T-helper 1 cell (primary cell): ENCODE measurements at places on chromosomes 7 and 10.

DNA sequence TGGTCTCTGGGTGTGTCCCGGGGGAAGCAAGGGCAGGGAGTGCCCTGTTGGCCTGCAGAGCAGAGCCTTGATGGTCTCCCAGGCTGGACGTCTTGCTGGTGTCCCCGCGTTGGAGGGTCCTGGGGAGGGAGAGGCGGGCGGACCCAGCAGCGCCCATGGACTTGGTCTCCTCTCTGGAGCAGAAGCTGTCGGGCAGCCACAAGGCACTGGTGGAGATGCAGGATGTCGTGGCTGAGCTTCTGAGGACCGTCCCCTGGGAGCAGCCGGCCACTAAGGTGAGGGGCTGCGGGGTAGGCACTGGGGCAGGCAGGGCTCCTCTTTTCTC lies 20.9 kb downstream of the TTYH3 start:
- DNase-seq: no peak

DNA sequence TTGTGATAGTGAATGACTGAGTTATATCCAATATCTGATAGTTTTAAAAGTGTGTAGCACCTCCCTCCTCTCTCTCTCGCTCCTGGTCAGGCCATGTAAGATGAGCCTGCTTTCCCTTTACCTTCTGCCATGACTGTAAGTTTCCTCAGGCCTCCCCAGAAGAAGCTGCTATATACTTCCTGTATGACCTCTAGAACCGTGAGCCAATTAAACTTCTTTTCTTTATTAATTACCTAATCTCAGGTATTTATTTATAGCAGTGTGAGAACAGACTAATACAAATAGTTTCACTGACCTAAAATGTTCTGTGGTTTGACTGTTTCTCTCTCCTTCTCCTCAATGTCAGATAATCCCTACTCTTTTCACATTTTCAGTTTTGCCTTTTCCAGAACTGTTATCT lies 321.3 kb upstream of the MBL2 start:
- no peak for DNase-seq

DNA sequence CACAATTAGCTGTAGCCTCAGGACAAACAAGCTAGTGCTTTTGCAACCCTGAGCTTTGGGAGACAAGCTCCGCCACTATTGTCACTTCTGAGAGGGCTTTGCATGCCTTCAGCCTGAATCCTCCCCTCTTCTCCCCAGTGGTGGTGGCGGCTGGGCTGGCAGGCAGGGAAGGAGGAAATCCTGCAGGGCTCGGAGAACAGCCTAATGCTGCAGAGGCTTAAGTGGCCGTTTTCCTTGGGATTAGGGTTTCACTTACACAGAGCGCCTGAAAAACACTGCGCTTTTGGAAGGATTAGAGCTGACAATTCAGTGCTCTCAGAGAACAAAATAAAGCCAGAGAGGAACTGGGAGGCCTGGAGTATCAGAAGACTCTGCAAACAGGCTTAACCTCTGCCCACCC lies 71.3 kb downstream of the PAX2 start:
- no peak for DNase-seq

- DNase-seq: no peak
Observed at GRCh38 chr7:44819292-44819691, 22.8 kb downstream of the PPIA start.

GRCh38 chr10:14010101-14010558 lies 320.6 kb downstream of the FRMD4A start:
- DNase-seq: peak; percentile 36

DNA sequence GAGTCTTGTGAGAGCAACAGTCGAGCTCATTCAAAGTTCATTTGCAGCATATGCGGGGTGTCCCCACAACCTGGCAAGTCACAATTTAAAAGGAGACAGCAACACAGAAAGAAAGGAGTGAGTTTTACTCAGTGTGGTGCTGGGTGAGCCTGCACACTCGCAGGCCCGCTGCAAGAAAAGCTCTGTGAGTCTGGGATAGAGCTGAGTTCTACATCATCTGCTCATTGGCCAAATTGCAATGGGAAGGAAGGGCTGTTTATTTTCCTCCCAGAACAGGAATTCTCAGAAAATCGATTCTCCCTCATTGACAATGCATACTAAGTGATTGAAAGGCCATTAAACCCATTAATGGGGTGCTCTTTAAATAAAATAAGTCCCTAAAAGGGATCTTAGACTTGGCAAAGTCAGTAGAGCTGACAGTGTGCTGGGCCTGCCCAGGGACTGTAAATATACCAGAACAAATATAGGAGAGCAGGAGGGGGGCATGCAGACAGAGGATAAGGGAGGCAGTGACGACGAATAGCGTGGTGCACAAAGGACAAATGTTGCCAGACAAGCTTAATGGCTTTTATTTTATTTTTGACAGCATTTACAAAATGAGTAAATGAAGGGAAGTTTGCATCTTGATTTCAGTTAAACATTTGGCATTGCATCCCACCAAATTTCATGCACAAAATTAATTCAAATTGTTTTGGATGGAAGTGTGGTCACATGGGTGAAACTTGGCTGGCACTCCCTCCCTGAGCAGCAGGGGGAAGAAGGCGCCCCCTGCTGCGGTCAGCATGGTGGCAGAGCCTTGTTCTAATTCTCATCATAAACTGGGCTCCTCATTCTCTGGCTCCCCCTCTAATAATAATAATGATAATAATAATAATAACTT lies 215.7 kb downstream of the SNX10 start:
- no peak for DNase-seq

GRCh38 chr7:39845006-39845405 lies 105.0 kb upstream of the CDK13 start:
- DNase-seq: no peak

GRCh38 chr10:94316560-94316959 lies 46.2 kb downstream of the NOC3L start:
- DNase-seq: no peak

DNA sequence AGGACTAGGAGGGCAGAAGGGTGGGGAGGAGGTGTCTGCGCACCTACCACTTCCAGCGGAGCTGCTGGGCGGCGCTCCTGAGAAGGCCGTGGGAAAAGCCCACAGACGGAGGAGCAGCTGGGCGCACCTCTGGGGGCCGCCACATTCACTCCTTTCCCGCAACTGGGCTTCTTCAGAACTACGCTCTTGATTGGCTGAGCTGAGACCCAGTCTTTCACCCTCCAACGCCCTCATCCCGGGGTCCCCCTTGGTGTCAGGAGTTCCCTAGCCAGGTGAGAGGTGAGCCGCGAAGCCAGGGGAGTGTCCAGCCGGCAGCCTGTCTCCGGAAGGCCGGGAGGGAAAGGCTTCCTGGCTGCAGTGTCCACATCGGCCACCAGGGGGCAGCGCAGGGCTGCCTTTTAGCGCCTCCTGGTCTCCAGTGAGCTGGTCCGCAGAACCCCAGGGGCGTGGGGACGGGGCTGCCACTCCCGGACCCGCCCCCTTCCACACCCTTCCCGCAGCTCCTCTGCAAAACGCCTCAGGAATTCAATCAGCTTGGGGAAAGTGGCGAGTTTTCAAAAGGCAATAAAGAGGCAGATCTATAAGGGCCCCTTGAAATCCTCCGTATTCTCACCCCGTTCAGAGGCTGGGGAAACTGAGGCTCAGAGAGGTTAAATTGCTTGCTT lies 98.8 kb downstream of the CHST15 start:
- peak; percentile 62 for DNase-seq

DNA sequence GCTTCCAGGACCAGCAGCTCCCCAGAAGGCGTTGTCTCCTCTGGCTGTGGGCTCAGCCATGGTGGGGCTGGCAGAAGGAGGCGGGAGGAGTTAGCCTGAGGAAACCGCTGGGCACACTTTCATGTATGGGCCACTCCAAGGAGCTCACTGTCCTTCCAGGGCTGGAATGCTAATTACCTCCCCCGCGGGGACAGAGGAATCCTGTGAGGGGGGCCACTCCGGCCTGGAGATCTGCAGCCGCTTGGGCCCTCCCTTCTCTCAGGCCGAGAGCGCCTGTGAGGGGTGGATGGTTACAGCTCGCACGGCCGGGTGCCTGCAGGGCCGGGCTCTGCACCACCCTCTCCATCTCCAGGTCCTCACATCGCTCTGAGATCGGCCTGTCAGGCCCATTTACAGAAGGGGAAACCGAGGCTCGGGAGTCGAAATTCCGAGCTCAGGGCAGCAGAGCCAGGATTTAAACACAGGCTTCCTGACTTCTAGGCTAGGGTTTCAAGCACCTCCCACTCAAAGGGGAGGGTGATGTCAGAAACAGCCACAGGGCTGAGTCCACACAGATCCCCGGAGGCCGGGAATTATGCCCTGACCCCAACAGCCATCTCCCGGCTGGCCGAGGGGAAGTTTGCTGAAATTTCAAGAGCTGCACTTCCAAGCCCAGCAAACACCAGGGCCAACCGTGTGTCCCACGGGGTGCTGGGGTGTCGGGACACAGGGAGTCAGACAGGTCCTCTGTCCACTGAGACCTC lies 59.1 kb downstream of the PDGFA start:
- DNase-seq: no peak
